ENCODE measurements at places on chromosomes 4 and X. TPM values are rescaled to one million over a fixed set of nuclear protein-coding genes. Genes with fewer than 3 reads are reported as not detected.

The NSD2 gene
- total RNA-seq: 83.3 TPM

The DSPP gene
- not detected for total RNA-seq

The ZNF630 gene
- 6.4 TPM for total RNA-seq

The SLC2A9 gene
- 8.1 TPM for total RNA-seq

The SLIT2 gene
- total RNA-seq: 37.3 TPM

The JAKMIP1 gene
- total RNA-seq: 2.1 TPM

The FAM47C gene
- not detected for total RNA-seq

The DGAT2L6 gene
- total RNA-seq: not detected

The RHOXF1 gene
- not detected for total RNA-seq

The TMEM131L gene
- 5.9 TPM for total RNA-seq

The DCAF8L2 gene
- not detected for total RNA-seq

The MAGEA2 gene
- total RNA-seq: not detected

The ATP7A gene
- 9.7 TPM for total RNA-seq

The ANTXR2 gene
- total RNA-seq: 120 TPM

The FGG gene
- total RNA-seq: 0.69 TPM

The GNPDA2 gene
- total RNA-seq: 12.7 TPM

The RAB40A gene
- 0.17 TPM for total RNA-seq

The SRPK3 gene
- 0.55 TPM for total RNA-seq

The KLB gene
- 0.44 TPM for total RNA-seq

The SPARCL1 gene
- 78.4 TPM for total RNA-seq

The FHDC1 gene
- 14.1 TPM for total RNA-seq

The SHISA3 gene
- 0.90 TPM for total RNA-seq

The TIGD4 gene
- 0.39 TPM for total RNA-seq

The MTMR8 gene
- 7.8 TPM for total RNA-seq

The STIM2 gene
- 32.4 TPM for total RNA-seq

The GABRG1 gene
- not detected for total RNA-seq

The GAB3 gene
- total RNA-seq: 1.3 TPM

The TBC1D19 gene
- 6.8 TPM for total RNA-seq

The MMRN1 gene
- 40.1 TPM for total RNA-seq

The IBSP gene
- not detected for total RNA-seq
